ENCODE measurements at places on chromosomes 7 and 10.
A peak's percentile ranks its signal among the peaks of the same experiment; 100 is the strongest.

GRCh38 chr10:72913287-72913686 lies 19.7 kb downstream of the OIT3 start:
- DNase-seq: no peak

DNA sequence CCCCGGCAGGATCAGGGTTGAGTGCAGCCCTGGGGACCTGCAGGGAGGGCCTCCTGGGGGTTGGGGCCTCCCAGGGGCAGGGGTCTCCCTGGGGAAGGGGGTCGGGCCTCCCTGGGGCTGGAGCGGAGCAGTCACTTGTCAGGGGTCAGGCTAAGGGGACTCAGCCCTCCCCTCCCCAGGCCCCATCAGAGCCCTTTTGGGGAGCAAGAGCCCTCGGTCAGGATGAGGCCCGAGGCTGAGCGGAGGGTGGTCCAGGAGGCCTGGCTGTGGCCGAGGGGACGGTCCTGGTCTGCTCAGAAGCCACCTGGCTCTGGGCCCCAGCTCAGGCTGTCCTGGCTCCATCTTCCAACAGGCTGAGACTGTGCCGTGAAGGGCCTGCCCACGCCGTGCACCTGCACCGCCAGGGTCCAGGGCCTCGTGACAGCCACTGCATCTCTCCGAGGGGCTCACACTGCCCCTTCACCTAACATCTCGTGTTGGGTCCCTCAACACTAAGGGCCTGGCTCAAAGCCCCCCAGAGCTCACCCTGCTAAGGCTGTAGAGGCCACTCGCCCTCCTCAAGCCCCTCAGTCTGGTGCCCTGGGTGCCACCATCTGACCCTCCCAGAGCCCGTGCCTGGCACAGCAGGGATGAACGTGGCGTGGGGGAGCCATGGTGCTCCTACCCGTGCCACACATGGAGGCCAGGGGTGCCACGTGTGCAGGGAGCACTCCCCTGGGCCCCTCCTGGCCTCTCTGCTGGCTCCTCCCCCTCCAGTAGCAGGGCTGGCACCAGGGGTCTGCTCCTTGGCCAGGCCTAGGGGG lies 12.9 kb downstream of the BHLHA15 start:
- DNase-seq: no peak

DNA sequence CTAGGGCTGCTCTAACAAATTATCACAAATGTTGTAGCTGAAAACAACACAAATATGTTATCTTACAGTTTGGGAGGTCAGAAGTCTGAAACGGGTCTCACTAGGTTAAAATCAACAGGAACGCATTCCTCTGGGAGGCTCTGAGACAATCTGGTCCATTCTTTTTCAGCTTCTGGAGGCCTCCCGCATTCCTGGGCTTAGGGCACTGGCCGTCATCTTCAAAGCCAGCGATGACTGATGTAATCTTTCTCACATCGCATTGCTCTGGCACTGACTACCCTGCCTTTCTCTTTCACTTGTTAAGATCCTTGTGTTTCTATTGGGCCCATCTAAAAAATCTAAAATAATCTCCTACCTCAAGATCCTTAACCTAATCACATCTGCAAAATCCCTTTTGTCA lies 1071.5 kb upstream of the C7orf33 start:
- DNase-seq: peak; percentile 31

DNA sequence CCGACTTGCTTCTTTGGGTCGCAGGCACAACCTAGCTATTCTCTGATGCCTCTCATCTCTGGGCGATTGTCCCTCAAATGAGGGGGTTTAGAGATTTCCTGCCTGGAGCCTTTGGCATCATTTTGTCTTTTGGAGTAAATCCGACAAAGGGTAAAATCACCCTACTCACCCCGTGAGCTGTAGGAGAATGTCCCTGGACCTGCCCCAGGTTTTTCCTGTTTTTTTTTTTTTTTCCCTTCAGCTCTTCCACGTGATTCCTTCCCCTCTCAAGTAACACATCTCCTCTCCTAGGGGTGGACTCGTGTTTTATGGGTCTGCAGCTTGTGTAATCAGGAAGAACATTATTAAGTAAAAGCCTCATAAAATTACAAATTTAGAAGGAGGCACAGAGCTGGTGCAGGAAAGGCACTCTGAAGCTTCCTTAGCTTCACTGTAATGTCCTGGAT lies 128.4 kb upstream of the ZNF746 start:
- DNase-seq: no peak

GRCh38 chr7:38318803-38319416 lies 45.5 kb upstream of the TARP start:
- peak; percentile 76 for DNase-seq

GRCh38 chr10:70673043-70673928 lies 980 bp downstream of the ADAMTS14 start:
- DNase-seq: peak; percentile 81

DNA sequence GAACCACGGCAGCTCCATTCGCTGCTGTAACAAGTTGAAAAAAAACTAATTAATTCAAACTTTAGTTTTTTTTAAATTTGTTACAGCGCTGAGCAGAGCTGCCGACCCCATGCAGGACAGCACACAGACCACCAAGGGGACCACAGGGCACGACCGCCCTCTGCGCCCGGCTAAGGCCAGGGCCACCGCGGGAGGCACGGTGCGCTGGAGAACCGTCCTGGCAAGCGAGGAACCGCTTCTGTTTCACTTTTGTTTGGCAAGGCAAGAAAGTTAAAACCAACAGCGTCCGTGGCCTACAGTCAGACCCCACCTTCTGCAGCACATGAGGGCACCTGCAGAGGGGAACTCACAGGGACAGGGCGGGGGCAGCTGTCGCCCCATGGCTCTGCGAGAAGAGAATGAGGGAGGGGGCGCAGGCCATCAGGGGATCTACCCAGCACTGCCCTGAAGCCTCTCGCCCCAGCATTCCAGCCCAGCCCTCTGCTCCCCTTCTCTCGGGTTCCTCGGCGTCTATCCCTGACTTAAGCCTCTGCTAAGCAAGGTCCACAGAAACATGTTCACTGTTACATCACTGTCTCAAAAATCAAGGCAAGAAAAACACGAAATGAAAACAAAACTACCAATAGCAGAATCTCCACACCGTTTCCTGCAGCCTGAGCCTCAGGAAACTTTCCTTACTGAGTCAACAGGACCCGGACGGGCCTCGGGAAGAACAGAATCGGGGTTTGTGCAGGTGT lies 204.4 kb downstream of the DIP2C start:
- DNase-seq: no peak

GRCh38 chr10:104638861-104639589 lies 2.1 kb upstream of the SORCS3 start:
- DNase-seq: no peak

GRCh38 chr10:5620223-5620721 lies 46.1 kb downstream of the ASB13 start:
- DNase-seq: no peak

GRCh38 chr7:5230265-5231067 lies 40.4 kb downstream of the WIPI2 start:
- no peak for DNase-seq

GRCh38 chr10:3533296-3533695 lies 251.7 kb downstream of the KLF6 start:
- DNase-seq: no peak

DNA sequence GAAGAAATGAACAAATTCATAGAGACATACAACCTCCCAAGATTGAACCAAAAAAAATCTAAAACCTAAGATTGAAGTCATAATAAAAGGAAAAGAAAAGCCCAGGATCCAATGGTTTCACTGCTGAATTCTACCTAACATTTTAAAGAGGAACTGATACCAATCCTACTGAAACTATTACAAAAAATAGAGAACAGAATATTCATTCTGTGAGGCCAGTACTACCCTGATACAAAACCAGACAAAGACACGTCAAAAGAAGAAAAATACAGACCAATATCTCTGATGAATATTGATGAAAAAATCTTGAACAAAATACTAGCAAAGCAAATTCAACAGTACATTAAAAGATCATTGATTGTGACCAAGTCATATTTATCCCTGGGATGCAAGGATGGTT lies 128.5 kb upstream of the STEAP1 start:
- no peak for DNase-seq

GRCh38 chr10:3135006-3135405 lies 37.6 kb downstream of the PITRM1 start:
- no peak for DNase-seq

DNA sequence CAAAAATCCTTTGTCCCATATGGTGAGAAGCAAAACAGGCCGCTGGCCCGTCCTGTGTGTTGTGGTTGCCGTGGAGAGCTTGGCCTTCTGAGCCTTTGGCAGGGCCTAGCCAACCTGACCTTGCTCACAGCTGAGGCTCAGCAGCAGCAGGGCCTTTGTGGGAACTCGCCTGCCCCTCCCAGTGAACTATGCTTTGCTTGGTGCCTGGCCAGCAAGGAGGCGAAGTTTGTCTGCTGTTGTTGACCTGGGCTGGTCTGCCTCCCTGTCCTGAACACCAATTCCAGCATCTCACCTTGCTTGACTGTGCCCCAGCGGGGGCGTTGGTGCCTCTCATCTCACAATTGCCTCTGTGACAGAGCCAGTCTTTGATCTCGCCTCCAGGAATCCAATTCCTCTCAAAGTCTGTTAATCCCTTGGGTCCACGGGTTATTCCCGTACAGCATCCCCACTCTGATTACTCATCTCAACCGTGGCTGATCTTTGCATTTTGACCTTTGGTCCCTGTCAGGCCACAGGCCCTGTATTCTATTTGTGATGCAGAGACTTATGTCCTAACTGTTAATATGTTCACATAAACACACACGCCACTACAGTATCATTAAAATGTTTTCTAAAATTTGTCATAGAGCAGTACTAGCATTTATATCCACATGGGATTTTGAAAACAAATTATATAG lies 22.6 kb downstream of the EPDR1 start:
- no peak for DNase-seq

DNA sequence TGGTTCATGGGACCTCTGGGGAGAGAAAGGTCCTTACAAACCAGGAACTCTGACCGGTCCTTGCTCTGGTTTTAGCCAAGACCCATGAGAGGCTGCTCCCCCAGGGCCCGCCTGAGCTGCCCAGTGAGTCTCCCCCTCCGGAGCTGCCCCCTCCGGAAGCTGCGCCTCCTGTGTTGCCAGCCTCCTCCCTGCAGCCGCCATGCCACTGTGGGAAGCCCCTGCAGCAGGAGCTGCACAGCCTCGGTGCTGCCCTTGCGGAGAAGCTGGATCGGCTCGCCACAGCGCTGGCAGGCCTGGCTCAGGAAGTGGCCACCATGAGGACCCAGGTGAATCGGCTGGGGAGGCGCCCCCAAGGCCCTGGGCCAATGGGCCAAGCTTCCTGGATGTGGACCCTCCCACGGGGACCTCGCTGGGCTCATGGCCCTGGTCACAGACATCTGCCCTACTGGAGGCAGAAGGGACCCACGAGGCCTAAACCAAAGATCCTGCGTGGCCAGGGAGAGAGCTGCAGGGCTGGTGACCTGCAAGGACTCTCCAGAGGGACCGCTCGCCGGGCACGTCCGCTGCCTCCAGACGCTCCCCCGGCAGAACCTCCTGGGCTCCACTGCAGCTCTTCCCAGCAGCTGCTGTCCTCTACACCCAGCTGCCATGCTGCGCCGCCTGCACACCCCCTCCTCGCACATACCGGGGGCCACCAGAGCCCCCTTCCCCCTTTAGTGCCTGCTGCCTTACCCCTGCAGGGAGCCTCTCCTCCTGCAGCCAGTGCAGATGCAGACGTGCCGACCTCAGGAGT lies 40.1 kb downstream of the ZNF467 start:
- DNase-seq: no peak

GRCh38 chr10:75987616-75988015 lies 556.2 kb downstream of the LRMDA start:
- DNase-seq: peak; percentile 42

DNA sequence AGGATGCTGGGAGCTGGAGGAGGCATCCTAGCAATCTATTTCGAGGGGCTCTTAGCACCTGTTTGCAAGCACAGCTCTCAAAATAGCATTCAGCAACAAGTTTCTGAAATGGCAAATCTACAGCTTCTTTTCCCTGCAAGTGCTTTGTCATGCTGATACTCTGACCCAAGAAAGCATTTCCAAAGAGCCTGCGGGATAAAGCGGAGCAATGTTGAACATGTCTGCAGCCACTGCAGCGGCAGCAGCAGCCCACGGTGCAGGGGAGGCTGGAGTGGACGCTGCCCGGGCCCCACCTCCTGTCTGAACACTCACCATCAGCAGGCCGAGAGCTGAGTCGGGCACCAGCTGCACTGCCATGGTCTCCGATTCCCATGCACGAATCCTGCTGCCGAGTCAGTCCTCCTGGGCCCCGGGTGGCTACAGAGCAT lies 964 bp downstream of the FRMD4A start:
- no peak for DNase-seq

Data from fibroblast of skin of right quadriceps (primary cell).